ENCODE measurements at places on chromosomes 2 and 18.

- DNase-seq: no peak
Observed at GRCh38 chr2:234189786-234190300, 139.3 kb downstream of the SPP2 start.

- DNase-seq: no peak
Observed at GRCh38 chr2:55926974-55927373, 3.4 kb upstream of the EFEMP1 start.

DNA sequence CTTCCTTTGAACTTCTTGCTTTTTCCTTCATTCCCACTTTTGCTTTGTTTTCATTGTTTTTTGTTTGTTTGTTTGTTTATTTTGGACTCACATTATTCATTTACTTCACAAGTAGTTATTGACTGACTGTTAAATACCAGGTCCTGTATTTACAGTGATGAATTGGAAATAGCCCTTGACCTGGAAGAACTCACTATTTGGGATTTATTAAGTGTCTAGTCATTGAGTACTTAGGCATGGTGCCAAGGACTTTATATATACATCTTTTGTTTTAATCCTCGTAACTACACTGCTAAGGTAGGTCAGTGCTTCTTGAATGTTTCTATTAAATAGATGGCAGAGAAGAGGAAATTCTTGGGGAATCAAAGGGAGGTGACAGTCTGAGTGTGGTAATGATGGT lies 11.1 kb downstream of the SPOPL start:
- DNase-seq: no peak

GRCh38 chr2:207045531-207045930 lies 106.2 kb downstream of the CPO start:
- no peak for DNase-seq

- DNase-seq: no peak
Observed at GRCh38 chr2:59575191-59575590, 978.3 kb downstream of the BCL11A start.

DNA sequence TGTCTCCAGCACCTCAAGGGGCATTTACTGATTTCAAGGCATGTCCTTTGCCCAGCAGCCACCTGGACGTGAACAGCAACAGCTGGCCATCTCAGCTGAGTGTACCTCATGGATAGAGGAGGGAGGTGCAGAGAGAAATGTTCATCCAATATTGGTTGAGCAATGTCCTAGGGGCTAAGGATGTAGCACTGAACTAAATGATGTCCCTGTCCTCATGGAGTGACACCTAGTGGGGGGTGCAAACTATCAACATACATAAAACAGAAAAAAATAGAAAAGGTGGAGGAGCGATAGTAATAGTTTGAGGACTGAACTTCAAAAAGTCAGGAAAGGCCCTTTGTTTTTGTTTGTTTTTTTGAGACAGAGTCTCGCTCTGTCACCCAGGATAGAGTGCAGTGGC lies 4.8 kb upstream of the UGGT1 start:
- no peak for DNase-seq

DNA sequence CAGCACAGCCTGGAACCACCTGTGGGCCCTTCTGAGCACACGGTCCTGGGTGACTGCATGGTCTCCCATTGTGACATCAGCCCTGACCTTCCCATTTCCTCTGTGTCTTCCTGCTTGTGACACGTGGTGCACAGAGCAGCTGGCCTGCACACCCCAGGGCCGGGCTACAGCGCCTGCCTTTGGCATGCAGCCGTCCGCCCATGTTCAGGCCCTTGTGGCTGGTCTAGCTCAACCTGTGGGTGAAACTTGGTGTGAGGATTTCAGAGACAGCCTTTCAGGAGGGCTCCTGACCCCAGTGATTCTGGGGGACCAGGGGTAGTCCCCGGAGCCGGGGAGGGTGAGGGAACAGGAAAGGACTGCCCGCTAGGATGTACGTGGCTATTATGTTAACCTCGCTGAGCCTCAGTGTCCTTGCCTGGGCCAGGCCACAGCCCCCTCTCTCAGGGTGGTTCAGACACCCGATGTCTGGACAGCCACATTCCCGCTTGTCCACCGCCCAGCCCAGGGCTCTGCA lies 284.8 kb upstream of the HS6ST1 start:
- no peak for DNase-seq

GRCh38 chr2:42768706-42769256 lies 4.8 kb upstream of the OXER1 start:
- DNase-seq: no peak

DNA sequence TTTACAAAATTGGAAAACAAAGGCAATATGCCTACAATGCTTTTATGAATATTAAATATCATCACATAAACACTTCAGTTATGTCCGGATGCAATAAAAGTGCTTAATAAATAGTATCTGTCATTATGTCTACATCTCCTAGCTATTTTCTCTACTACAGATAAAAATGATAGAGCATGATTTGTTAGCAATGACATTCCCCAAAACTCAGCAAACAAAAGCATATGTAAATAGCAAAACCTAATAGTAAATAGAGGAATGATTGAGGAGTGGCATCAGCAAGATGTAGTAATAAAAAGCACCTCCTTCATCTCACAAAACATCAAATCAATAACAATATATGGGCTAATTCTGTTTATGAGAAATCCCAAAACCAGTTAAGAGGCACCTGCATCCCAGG lies 46.5 kb upstream of the COL5A2 start:
- no peak for DNase-seq

DNA sequence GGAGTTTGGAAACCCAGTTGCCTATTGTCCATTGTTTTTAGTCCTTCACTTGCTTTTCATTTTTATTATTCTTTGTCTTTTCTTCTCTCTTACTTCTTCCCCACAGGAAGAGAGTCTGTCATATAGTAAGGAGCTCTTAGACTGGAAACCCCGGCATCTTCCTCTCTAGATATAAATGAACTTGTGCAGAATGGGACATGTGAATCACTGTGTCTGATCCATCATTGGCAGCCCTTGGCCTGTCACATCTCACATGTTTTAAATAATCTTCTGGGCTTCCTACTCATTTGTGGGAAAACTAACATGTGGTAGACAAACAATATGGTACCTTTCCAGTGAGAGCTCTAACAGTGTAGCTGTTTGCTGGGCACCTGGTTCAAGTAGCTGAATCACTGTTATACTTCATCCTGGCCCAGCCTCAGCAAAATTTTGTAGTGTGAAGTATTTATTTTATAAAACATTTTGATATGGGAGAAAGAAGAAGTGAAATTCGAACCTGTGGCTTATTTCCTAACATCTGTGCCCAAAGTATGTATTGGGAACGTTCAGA lies 112.8 kb downstream of the PHLPP1 start:
- DNase-seq: no peak

DNA sequence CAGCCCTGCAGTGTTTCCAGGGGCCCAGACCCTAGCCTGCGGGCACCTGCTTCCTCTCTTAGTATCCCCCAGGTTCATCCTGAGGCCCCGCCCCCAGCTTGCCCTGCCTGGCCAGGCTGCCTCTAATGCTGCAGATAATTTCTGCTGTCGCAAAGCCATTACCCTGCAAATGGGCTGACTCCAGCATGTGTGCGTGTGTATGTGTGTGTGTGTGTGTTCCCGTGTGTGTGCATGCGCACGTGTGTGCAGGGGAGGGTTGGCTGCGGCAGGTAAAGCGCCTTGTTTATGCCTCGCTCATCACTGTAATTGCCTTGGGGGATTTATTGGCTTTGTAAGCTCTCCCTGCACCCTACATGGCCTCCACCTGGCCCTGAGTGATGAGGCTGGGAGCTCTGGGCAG lies 7.6 kb upstream of the PRSS56 start:
- DNase-seq: no peak

GRCh38 chr2:59385971-59386370 lies 1144.8 kb upstream of the FANCL start:
- DNase-seq: no peak

DNA sequence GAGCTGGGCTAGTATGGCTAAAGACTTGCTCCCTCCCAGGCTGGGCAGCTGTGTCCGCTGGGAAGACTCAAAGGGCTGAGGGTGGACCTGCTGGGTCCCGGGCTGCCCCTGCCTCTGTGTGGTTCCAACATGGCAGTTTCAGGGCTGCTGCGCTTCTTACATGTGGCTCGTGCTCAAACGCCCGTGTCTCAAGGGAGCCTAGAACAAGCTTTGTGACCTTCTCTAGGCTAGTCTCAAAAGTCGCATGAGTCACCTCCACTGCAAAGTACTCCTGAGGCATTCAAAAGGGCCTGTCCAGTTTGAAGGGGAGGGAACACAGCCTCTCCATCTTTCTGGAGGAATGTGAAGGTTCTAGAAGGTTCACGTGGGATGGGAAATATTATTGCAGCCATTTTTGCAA lies 44.7 kb upstream of the RAB31 start:
- no peak for DNase-seq

GRCh38 chr18:40035966-40036365 lies 1919.1 kb upstream of the PIK3C3 start:
- no peak for DNase-seq

DNA sequence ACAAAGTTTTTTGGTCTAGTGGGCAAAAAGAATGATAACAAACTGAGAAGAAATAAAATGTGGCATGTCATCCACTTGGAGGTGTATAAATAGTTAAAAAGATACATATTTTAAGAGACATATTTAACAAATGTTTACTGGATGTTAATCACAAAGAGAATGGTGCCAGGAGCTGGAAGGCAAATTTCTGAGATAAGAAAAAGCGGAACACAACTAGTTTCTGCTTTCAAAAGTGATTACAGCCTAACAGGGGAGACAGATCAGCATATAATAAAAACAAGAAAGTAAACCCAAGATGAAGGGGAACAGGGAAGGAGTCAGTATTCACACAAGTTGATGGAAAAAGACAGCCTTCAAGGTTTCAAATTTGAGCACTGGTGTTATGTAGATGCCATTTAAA lies 91.3 kb downstream of the OLA1 start:
- no peak for DNase-seq

All from AML-193 (cell line).